ENCODE measurements at places on chromosomes 6 and 20. TPM values are rescaled to one million over a fixed set of nuclear protein-coding genes. Genes with fewer than 3 reads are reported as not detected.

GRCh38 chr6:15344831-15345230, 99.0 kb downstream of the JARID2 start:
- DNase-seq = no peak

CLDN20 gene
- total RNA-seq = not detected

SLC26A8 gene
- total RNA-seq = 0.13 TPM

STXBP5 gene
- total RNA-seq = 17.7 TPM

- DNase-seq = no peak
These were observed 88.6 kb downstream of the PSMB1 start for GRCh38 chr6:170464524-170464979.

GRCh38 chr6:129242546-129242945, 359.6 kb downstream of the LAMA2 start:
- DNase-seq = no peak
